T-helper 2 cell treated with Interferon-gamma antibody and Interleukin-4, amounts not matched to agents 100 ng/mL and 5 ng/mL, for 36 hours (primary cell): ENCODE measurements at places on chromosomes 2 and 18. TPM values are rescaled to one million over a fixed set of nuclear protein-coding genes. Genes with fewer than 3 reads are reported as not detected.

Gene DARS1
- 112 and 116 TPM in 2 replicates for total RNA-seq

Gene SERPINB12
- total RNA-seq = not detected in 2 replicates

Gene DYNC1I2
- 52.0 and 59.3 TPM in 2 replicates for total RNA-seq

Gene STK36
- total RNA-seq = 13.6 TPM in 2 replicates

Gene CYB5A
- 14.6 and 17.4 TPM in 2 replicates for total RNA-seq

Gene EEF1B2
- total RNA-seq = 612 and 630 TPM in 2 replicates

Gene IAH1
- 64.7 and 66.0 TPM in 2 replicates for total RNA-seq

Gene ZNF396
- total RNA-seq = 0.45 and 0.52 TPM in 2 replicates

Gene SKOR2
- total RNA-seq = not detected in 2 replicates

Gene LRRC30
- total RNA-seq = not detected in 2 replicates

Gene TEX44
- not detected in 2 replicates for total RNA-seq

Gene GPD2
- 17.7 and 18.8 TPM in 2 replicates for total RNA-seq

Gene ZSWIM2
- total RNA-seq = not detected in 2 replicates
